ENCODE measurements at places on chromosomes 7 and 10.

DNA sequence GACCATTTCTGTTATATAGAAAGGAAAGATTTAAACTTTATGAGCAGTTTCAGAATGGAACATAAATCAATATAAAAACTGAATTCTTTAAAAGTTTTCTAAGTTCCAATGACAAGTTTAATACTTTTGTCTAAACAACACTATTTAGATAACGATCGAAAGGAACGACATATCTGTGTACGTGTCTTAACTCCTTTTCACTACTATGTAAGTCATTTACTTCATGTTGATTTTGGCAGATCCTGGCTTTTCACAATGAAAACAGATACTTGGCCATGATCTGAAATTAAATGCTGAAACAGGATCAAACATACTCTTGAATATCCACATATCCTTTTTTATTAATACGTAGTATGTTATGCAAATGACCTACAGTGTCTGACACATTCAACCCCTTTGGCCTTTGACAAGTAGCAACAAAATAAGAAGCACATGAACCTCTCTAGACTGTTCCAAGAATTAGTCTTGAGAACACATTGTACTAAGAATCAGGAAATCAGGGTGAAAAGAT is 41.9 kb downstream of the RNLS start:
- no peak for DNase-seq

DNA sequence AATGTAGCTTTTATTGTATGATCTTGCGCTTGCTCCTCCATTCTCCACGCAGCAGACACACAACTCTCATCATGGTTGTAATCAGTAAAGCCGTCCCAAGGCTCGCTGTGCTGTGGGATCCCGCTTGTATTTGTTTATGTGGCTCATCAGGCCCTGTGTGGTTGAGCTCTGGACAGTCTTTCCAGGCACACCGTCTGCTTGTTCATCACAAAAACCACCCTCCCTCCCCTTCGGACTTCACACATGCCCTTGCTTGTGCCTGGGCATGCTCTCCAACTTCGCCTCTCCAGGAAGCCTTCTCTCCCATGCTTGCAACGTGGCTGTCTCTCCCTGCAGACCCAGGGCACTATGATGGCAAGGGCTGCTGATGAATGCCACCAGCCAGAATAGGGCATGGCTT is 62.4 kb downstream of the HK1 start:
- DNase-seq = no peak

GRCh38 chr7:44944821-44945220 is 34.0 kb downstream of the MYO1G start:
- DNase-seq = no peak

- DNase-seq = no peak
These were observed 564.9 kb upstream of the MGMT start for GRCh38 chr10:128902031-128902710.

DNA sequence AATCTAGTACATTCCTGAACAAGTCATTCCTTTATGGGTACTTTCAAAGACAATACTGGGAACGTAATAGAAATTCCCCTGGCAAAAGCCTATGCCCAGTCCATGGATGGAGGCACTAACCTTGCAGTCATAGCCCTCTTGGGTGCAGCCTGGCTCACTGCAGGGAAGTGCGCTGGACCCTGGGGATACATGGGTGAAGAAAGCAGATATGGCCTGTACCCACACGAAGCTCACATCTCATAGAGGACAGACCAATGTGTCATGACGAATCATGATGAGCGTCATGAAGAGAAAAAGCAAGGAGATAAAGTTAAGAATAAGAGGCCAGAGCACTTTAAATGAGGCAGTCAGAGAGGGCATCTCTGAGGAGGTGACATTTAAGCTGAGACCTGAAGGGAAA is 11.8 kb downstream of the PRLHR start:
- no peak for DNase-seq

DNA sequence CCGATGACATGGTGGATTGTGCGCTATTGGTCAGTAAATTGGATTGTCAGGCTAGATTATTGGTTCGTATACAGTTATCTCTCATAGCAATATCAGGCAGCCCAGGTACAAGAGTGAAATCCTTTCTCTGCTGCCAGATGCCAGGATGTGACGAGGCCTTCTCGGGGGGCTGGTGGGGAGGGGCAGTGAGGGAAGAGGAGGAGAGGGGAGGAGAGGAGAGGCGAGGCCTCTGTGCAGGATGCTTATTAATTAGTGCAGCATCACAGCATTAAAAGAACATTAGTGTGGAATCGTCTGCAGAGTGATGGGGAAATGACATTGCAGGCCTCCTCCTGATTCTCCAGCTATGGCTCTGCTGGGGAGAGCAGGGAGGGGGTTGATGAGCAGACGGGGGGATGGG is 30.5 kb upstream of the SLF2 start:
- no peak for DNase-seq

DNA sequence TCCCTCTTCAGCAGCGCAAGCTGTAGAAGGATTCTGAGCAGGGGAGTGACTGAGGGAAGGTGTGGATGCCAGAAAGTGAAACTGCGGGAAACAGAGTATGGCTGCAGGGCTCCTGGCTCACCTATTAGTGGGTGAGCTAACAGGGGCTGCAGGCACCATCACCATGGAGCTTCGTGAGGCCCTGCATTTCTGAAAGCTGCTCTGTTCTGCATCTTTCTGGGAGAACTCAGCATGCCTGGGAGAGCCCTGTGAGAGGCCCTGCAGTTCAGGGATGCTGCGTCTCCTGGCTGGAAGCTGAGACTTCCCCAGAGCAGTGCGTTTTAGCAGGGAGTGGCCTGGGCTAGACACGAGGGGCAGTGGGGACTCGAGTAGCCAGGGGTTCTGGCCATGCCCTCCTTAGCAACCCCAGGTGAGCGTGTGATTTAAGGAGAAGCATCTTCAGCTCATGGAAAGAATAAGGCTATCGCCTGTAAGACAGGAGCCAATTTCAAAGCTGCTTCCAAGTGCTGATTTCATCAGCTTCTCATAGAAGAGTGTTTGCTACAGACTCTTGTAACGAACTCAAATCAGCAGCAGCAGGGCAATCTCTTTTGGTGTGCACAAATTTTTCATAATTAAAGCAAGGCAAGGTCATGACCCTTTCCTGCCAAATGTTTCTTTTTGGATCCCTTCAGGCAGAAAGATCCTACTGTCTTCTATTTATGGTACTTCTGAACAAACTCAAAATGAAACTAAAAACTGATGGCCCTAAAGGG is 293.6 kb upstream of the ZNF32 start:
- no peak for DNase-seq

GRCh38 chr10:104258209-104258608 is 3.5 kb downstream of the GSTO1 start:
- DNase-seq = no peak

Measured in NCI-H510A (cell line).